ENCODE measurements at places on chromosomes 7 and 10.

DNA sequence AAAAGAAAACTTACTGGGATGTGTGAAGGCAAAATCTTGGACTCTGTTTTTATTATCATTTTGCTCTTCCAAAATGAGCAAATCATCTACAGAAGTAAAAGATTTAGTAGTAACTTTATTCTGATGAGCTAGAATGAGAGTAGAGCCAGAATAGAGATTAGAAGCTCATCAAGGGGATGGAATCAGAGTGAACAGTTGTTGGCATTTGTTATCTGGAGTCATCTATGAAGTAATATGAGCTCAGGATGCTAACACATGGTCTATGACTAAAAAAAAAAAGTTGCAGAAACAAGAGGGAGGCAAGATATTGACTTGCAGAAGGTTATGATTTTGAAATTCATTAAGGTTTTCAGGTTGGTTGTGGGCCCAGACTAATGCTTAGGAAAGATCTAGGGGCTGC, 409.1 kb upstream of the ETV1 start:
- H3K36me3 ChIP-seq, result no peaks in the 10 kb centered on the region
- peaks cover 3% of the 10 kb centered on the region for H3K4me1 ChIP-seq
- no peak overlapping the region for H3K4me3 ChIP-seq
- no peak for DNase-seq
- no peak overlapping the region for H3K27ac ChIP-seq
- H3K27me3 ChIP-seq, result no peaks in the 10 kb centered on the region

- no peaks in the 10 kb centered on the region for H3K36me3 ChIP-seq
- no peak overlapping the region for H3K4me3 ChIP-seq
- no peaks in the 10 kb centered on the region for H3K4me1 ChIP-seq
- no peak overlapping the region for H3K27ac ChIP-seq
- no peaks in the 10 kb centered on the region for H3K27me3 ChIP-seq
Observed at GRCh38 chr7:142943706-142944268, 4.5 kb downstream of the LLCFC1 start.

DNA sequence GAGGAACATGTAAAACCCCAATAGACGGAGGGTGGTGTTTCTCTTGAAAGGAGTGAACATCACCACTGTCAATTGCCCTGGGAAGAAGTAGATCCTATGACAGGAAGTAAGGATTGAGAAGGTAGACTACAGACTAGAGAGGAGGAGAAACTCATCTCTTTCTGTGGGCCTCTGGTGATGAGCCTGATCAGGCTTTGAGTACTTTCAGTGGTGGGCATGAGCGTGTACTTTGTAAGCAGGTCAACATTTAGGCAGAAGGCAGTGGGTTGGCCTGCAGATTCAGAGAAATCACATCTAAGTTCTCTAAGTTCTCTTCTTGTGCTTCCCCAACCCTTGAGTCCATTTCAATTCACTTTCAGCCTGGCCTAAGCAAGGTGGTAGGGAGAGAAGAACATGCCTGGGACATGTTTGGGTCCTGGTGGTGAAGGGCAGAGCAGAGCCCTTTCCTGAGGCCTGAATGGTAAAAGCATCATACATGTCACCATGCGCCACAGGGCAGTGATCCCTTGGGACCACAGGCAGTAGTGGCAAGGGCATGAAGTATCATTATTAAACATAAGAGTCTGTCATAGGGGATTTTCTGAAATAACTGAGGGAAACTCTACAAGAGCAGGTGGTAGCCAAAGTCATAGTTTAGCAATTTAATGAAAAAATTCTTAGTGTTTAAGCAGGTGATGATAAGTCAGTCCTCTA, 56.4 kb upstream of the ANKRD1 start:
- no peak overlapping the region for H3K27ac ChIP-seq
- no peaks in the 10 kb centered on the region for H3K27me3 ChIP-seq
- H3K36me3 ChIP-seq, result no peaks in the 10 kb centered on the region
- H3K4me1 ChIP-seq, result no peaks in the 10 kb centered on the region
- no peak overlapping the region for H3K4me3 ChIP-seq

DNA sequence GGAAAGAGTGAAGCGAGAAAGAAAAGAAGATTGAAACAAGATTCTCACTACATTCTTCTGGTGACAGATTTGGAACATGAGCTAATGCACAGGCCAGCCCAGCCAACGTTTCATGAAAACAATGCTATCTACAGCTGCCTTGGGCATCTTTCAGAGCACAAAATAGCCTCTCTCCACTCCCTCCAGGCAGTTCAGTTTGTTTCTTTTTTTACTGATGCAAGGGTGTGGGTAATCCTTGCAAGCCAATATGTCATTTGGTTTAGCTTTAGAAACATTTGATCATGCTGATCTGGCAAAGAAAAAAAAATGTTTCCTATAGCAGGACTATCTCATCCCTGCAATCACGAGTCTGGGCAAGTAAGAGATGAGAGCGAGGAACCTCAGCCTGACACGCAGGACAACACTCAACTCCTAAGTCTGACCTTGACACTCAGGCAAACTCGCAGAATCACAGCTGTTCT, 35.9 kb downstream of the SVIL start:
- H3K27ac ChIP-seq, result no peak overlapping the region
- DNase-seq, result no peak
- no peaks in the 10 kb centered on the region for H3K36me3 ChIP-seq
- no peaks in the 10 kb centered on the region for H3K27me3 ChIP-seq
- no peak overlapping the region for H3K4me3 ChIP-seq
- H3K4me1 ChIP-seq, result peaks cover 5% of the 10 kb centered on the region

GRCh38 chr10:44389556-44389955, 4.7 kb upstream of the CXCL12 start:
- H3K27me3 ChIP-seq, result peaks cover 35% of the 10 kb centered on the region
- no peak overlapping the region for H3K27ac ChIP-seq
- no peak for DNase-seq
- peaks cover 10% of the 10 kb centered on the region for H3K4me1 ChIP-seq
- H3K36me3 ChIP-seq, result no peaks in the 10 kb centered on the region

DNA sequence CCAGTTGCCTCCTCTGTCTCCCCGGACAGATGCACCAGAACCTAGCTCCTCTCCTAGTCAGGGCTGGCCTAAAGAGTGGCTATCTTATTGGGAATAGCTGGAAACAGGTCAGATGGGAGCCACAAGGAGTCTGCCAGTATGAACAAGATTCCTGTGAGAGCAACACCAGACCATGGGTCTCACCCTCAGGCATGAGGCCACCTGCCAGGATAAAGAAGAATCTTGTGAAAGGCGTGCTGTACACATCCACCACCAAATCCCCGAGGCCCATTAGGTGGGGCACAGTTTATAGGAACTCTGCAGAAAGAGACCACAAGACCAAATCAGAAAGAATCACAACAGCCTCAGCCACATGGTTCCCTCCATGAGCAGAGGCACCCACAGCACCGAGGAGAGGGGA, 325.9 kb downstream of the TNS3 start:
- H3K27me3 ChIP-seq, result peaks cover 14% of the 10 kb centered on the region
- no peaks in the 10 kb centered on the region for H3K4me1 ChIP-seq
- no peak for DNase-seq
- H3K4me3 ChIP-seq, result no peak overlapping the region

GRCh38 chr7:137964824-137965545, 36.9 kb downstream of the CREB3L2 start:
- no peaks in the 10 kb centered on the region for H3K27me3 ChIP-seq
- H3K4me3 ChIP-seq, result no peak overlapping the region
- H3K36me3 ChIP-seq, result no peaks in the 10 kb centered on the region
- H3K4me1 ChIP-seq, result peaks cover 6% of the 10 kb centered on the region
- no peak for DNase-seq
- no peak overlapping the region for H3K27ac ChIP-seq

- H3K27me3 ChIP-seq, result no peaks in the 10 kb centered on the region
- no peak overlapping the region for H3K4me3 ChIP-seq
- DNase-seq, result no peak
- no peaks in the 10 kb centered on the region for H3K4me1 ChIP-seq
- no peaks in the 10 kb centered on the region for H3K36me3 ChIP-seq
Observed at GRCh38 chr10:111222961-111223360, 146.1 kb downstream of the ADRA2A start.

DNA sequence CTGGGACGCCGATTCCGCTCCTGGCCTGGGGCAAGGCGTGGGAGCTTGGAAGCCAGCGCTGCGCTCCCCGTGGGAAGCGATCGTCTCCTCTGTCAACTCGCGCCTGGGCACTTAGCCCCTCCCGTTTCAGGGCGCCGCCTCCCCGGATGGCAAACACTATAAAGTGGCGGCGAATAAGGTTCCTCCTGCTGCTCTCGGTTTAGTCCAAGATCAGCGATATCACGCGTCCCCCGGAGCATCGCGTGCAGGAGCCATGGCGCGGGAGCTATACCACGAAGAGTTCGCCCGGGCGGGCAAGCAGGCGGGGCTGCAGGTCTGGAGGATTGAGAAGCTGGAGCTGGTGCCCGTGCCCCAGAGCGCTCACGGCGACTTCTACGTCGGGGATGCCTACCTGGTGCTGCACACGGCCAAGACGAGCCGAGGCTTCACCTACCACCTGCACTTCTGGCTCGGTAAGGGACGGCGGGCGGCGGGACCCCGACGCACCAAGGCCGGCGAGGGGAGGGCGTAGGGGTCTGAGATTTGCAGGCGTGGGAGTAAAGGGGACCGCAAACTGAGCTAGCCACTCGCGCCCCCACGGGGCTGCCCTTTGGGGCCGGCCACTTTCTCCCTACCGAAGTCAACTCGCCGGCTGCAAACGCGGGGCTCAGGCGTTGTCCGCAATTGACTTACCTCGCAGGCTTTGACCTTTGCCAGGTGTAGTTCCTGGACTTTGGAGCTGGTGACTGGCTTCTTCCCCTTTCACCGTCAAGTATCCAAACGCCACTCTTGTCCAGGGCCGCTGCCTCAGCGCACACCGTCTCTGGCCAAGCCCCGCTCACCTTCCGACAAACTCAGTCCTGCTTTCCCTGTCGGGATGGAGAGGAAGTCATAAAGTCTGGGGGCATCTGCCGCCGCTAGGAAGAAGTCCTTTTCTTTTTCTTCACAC, at the start of gene SCIN:
Gene SCIN, plus strand, starts transcription at position 187 of the 928 bp plus-strand sequence. Its CDS starts 67 bp downstream, at position 254.
- H3K27me3 ChIP-seq, result peaks cover 55% of the 10 kb centered on the region
- H3K36me3 ChIP-seq, result no peaks in the 10 kb centered on the region
- H3K4me1 ChIP-seq, result no peaks in the 10 kb centered on the region
- H3K27ac ChIP-seq, result no peak within 1 kb of the TSS

GRCh38 chr7:44231088-44231487, 30.3 kb downstream of the YKT6 start:
- H3K4me1 ChIP-seq, result peaks cover 3% of the 10 kb centered on the region
- no peaks in the 10 kb centered on the region for H3K27me3 ChIP-seq
- no peak for DNase-seq
- no peak overlapping the region for H3K4me3 ChIP-seq
- H3K36me3 ChIP-seq, result no peaks in the 10 kb centered on the region

- no peak overlapping the region for H3K27ac ChIP-seq
- H3K4me1 ChIP-seq, result no peaks in the 10 kb centered on the region
- H3K4me3 ChIP-seq, result no peak overlapping the region
Observed at GRCh38 chr10:91528768-91529167, 104.1 kb downstream of the PPP1R3C start.

- peaks cover 49% of the 10 kb centered on the region for H3K4me1 ChIP-seq
- no peak for DNase-seq
- no peak overlapping the region for H3K4me3 ChIP-seq
- H3K27me3 ChIP-seq, result no peaks in the 10 kb centered on the region
- H3K36me3 ChIP-seq, result peaks cover under 1% of the 10 kb centered on the region
Observed at GRCh38 chr10:43399320-43400310, 9.4 kb downstream of the HNRNPF start.
